ENCODE measurements at places on chromosomes 3 and 15.

DNA sequence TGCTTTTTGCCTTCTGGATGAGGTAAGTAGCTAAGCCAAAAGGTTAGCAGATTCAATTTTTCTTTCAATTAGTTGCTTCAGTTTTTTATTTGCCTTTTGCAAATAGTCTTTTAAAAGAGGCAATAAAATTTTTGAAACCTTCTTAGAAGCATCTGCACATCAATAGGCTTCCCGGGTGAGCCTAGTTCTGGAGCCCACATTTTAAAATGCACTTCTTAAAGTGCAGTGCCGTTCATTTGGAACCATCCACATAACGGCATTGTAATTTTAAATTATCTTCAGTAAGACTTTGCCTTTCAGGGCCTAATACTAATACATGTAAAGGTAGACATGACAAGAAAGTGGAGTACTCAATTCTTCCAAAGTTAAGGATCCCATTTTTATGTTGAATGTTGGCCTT, 269.2 kb downstream of the THSD4 start:
- DNase-seq, result no peak

DNA sequence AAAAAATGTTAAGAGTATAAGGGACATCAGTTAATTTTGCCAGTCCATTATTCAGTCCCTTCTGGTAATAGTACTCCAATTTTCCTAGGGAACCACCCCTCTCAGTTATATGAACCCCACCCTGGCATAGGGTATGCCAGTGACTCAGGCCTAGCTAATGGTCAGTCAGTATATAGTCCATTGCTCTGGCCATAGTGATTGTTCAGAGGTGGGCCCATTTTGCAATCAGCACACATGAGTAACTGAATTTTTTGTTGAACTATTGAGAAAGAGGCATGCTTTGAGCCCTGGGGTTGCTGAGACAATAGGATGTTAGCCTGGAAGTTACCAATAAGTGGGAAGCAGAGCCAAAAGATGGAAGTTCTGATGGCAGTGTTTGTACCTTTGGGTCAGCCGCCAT, 4.1 kb downstream of the LRCH3 start:
- no peak for DNase-seq

GRCh38 chr3:88610820-88611219, 461.1 kb downstream of the C3orf38 start:
- no peak for DNase-seq

- no peak for DNase-seq
Measured at GRCh38 chr3:18440066-18440722, 15.1 kb upstream of the SATB1 start.

DNA sequence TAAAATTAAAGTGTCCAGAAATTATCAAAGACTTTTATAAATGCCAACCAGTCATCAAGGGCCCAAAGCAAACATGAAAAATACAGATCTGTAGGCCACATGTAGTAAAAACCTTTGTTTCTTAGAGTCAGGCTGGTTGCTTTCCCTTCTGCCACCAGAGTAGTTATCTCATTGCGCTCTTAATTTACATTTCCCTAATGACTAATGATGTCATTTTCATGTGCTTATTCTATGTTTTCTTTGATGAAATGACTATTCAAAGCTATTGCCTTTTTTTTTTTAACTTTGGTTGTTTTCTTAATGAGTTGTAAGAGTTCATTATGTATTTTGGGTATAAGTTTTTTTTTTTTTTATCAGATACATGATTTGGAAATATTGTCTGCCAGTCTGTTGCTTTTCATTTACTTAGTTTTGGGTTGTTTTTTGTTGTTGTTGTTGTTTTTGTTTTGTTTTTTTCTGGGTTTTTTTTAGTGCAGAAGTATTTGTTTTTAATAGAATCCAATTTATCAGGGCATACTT, 140.6 kb downstream of the HCN4 start:
- no peak for DNase-seq

DNA sequence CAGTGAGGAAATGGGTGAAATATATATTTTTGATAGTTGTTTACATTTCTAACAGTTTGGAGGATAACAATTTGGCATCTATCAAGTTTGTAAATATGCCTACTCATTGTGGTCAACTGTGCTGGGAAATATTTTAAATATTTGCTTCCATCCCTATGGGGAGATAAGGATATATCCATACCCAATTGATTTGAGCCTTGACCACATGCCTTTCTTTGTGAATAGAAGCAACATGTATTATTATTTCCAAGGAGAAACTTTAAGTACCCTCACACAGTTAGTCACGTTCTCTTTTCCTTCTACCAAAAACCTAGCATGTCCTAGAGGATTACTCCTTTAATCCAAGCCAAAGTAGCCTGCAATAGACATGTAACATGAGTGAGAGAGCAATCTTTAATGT, 245.4 kb upstream of the CBLB start:
- DNase-seq, result no peak

DNA sequence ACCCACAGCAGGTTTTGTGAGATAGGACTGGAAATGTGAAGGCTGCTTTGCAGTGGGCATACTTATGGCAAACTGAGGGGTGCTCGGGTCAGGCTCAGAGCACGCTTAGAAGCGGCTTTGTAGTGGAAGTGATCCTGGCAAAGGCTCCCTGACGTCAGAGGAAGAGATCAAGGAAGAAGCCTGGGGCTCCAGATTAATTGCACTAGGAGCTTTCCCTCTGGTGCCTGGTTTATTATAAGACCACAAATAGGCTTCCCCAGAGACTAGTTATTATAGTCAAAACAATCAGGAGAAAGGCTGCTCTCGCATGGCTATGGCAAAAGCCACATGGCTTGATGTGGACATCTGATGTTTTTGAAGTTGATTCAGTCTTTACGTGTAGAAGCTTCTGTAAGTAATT, 515.1 kb downstream of the GABRG3 start:
- peak; percentile 45 for DNase-seq

GRCh38 chr3:81753416-81754027, 7.9 kb downstream of the GBE1 start:
- no peak for DNase-seq

DNA sequence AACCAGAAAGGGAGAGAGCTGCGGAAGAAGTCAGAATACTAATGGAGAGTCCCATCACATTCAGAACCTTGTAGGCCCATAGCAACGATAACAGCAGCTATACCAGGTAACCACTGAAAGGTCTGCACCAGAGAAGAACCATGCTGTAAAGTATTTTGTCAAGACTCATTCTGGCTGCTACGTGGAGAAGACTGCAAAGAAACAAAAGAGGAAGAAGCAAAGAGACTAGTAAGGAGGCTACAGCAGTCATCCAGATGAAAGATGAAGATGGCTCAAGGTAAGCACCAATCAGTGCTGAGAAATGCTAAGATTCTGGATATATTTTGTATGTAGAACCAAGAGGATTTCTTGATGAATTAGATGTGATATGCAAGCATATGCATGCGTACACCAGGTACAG, 39.6 kb downstream of the ACAP2 start:
- DNase-seq, result no peak

DNA sequence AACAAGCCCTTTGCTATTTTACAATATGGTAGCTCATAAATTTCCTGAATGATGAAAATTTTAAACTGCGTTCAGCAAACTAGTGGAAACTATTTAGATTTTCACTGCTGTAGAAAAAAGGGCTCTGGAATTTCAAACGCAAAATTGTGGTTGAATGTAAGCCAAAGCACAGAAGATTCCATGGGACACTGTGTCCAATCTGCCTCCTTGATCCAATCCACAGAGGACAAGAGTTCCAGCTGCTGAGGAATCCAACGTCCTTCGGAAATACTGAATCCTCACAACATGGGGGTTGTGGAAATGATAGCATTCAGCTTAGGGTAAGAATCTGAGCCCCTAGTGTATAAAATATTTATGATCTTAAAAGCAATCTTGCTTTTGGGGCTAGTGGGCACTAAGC, 161.0 kb downstream of the PLD1 start:
- DNase-seq, result no peak

DNA sequence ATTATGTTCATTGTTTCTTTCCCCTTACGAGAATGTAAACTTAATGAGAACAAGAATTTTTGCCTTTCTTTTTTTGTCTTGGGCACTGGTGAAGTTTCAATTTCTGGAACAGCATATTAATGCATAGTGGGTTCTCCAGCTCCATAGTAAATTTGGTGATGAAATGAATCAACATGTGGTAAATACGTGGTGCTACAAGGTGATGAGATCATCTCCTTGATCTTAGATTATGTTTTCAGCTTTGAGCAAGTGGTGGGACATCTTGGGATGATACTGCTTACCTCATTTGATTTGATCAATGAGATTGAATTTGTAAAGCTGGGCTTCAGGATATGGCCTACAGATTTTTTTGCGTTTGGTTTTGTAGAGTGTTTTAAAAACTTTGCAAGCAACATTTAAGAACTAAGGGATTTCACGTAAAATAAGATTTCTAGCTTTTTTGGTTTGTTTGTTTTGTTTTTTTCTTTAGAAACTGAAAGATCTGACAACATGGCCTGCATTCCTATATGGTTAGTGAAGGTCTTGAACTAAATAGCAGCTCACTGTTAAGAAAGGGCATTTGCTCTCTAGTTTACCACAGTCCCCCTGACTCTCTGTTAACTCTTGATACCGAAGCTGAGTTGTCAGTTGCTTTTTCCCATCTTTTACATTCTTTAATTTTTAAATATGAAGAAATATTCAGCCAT, 45.6 kb downstream of the FNDC3B start:
- no peak for DNase-seq

DNA sequence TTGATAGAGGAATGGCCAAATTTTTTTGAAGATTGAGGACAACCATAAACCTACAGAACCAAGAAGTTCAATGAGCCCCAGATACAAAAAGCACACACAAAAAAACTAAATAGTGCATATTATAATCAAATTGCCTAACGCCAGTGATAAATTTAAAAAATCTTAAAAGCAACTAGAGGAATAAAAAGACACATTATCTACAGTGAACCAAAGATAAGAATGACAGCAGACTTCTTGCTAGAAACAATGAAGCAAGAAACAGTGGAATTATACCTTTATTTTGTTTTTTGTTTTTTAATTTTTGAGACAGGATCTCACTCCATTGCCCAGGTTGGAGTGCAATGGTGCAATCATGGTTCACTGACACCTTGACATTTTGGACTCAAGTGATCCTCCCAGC, 9.9 kb upstream of the SAMD7 start:
- DNase-seq, result no peak

DNA sequence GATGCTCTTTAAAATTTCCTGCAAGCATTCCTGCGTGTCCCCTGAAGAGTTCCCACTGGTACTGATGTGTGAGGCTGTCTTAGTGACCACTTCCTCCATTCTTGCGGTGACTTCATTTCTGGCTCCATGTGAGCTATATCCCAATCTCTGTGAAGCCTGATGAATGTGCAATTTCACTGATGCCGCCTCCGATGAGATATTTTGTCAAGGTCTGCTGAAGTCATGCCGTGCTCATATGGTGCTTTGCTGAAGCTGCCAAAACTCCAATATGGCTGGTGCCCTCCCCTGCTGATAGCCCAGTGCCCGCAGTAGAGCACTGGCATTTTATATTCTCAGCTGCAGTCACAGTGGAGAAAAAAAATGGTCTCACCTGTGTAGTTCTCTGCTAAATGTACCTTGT, 271.5 kb downstream of the EFHB start:
- no peak for DNase-seq

DNA sequence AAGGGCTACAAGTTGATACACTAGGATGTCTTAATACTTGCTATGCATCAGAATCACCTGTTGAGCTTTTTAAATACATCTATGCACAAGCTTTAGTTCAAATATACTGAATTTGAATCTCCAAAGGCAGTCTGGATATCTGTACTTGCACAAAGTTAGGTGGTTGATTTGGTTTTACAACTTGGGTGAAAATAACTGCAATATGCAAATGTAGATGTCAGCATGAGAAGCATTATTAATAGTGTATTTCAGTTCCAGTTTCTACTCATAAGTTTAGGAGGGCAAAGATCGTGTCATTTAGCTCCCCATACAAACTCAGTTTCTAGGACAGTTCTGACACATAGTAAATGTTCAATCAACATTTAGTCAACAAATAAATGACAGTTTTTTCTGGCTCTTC, 25.6 kb downstream of the IQCB1 start:
- no peak for DNase-seq

- no peak for DNase-seq
Measured at GRCh38 chr3:56854856-56855611, 53.3 kb upstream of the ARHGEF3 start.

DNA sequence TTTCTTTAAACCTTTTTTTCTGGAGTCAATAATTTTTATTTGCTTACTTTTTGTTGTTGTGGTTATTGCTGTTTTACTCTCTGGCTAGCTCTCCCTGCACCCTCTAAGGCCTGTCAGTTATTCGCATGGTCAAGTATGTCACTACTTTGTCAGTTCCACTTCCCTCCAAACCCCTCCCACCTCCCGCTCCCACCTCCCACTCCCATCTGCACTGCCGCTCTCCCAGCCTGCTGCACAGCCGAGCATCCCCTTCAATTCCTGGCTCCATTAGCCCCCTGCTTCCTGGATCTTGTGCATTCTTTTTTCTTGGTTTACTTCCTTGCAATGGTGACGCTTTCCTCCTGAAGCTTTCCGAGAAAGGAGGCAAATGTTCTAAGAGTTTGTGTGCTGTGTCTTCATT, 218.0 kb downstream of the XXYLT1 start:
- DNase-seq, result no peak

All from COLO829 (cell line).